Heart right ventricle (tissue), 16 donors: ENCODE measurements at places on chromosomes 6 and 20.
A peak's percentile ranks its signal among the peaks of the same experiment; 100 is the strongest.

DNA sequence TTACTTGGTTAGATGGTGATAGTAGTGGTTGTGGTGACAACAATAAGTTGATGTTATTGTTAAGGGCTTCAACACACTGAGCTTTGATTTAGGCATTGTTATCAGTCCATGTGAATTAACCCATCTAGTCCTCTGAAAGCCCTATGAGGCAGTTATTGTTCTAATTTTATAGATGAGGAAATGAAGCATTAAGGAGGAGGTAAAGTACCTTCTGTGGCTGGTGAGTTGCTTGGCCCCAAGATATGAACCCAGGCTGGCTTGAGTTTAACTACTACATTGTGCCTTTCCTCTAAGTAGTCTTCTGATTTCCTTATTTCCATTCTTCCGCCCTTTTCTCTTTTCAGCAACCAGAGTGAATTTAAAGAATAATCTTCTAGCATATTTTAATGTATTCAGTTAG, 81.7 kb downstream of the QKI start:
- DNase-seq = no peak

- no peak for DNase-seq
Observed at GRCh38 chr20:18831830-18832499, 18.4 kb downstream of the SCP2D1 start.

DNA sequence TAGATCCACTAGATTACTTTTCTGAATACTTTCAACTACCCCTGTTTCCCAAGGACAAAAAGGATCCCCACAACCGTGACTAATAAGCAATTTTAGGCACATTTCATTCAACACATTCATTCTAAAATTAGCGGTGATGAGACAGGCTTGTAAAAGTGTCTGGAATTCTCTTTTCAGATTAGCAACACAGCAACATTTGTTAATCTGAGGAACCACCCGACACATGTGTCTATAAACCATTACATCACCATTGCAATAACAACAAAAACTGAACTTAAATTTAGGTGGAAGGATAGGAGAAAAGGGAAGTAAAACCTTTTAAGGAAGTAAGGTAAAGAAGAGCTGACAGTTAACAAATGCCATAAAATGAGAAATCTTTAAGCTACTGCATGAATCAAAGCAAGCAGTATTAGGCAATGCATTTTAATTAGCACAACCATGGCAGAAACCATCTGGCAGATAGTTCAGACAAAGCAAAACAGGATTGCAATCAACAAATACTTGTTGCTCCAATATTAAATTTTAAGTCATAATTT, 49.1 kb downstream of the MAP3K7 start:
- DNase-seq = no peak

GRCh38 chr6:145036236-145036635, 699.1 kb downstream of the EPM2A start:
- DNase-seq = no peak

- no peak for DNase-seq
Observed at GRCh38 chr20:13772529-13772928, 12.2 kb downstream of the ESF1 start.

DNA sequence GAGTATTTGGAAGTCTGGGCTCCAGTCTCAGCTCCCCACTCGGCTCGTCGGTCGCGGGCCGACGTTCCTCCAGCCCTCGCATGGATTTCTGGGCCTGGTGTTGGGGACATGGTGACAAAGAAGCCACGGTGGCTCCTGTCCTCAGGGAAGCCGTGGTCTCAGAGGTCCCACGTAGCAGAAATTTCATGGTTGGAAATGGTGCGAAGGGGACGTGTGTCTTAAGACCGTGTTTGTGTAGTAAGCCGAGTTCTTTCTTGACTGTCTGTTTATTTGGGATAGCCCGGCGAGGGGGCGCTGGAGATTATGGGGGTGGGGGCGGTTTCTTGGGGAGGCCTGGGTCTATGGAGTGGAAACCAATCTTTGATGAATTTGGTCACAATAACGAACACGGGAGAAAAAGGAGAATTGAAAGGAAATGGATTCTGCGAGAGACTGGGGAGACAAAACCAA, 23.5 kb upstream of the MAP3K7 start:
- DNase-seq = no peak

- DNase-seq = no peak
Observed at GRCh38 chr6:11613336-11613735, 75.8 kb downstream of the TMEM170B start.

DNA sequence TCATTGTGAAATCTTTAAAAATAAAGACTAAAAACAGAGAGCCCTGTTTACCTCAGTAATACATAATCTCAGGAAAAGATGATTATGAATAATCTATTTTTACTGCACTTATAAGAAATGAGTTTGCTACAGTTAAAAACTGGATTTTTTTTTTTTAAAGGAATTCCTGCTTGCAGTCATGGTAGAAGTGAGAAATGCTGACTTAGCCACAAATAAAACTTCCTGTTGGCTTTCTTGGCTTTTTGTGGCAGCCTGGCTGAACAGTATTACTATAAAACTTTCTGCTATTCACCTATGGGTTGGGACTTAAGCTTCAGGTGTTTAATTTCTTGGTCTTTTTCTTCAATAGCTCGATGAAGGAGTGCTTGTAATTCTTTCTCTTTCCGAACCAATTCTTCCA, 12.0 kb upstream of the MAP7 start:
- no peak for DNase-seq

DNA sequence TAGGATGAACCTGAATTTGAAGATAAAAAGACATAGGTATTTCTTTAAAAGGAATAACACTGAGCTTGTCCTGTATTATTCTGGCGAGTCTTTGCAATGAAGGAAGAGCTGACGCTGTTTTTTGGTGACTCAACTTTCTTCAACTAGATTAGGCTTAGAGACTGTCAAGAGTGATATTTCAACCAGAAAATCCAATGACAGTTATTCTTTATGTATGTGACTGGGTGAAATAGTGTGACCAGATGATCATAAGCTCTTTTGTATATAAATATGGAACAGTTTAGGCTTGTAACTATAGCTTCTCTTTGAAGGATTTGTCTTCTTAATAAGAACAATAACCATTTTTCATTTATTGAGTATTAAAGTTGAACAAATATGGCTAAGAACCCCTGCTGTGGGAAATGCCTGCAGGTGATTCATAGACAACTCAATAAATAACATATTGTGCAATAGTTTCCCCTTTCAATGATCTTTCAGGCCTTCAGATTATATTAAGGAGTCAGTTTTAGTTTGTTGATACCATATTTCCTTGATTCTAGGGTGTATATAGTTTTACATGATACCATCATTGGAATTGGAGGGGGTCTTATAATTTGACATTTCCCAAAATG, 265.6 kb upstream of the JAG1 start:
- no peak for DNase-seq

DNA sequence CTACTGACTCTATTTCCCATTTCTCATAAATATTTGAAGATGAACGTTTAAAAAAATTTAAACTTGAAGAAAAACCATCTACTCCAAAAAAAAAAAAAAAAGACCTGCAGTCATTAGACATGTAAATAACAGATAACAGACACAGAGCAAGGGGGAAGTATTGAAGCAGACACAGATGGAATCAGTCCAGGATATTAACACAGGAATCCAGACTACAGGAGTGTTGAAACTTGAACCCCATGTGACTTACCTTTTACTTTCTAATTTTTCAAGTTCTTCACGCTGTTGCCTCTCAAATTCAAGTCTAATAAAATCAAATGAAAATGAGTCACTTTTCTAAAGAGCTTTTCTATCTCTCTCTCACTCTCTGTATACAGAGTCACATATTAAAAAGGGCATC, 191.8 kb downstream of the KIF16B start:
- no peak for DNase-seq

DNA sequence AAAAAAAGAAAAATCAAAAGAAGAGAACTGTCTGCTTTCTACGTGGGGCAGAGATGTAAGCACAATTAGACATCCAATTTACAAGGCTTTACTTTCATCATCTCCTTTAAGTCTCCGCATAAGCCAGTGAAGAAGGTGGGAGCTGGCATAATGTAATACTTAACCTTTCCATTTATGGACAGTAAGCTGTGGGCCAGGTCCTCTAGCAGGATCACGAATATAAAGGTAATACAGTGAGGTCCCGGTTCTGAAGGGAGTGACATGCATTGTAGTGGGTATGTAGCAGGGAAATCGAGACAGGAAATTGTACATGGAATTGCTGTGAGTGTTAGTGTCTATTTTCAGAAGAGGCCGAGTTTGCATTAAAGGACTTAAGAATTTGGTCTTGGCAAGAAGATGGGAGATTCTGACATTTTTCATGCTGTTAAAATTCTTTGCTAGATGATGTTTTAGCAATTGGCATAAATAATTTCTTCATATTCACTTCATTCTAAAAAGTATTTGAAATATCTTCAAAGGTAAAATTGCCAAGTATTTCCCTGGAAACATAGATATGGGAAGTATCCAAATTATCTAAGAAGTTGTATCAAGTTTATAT, 20.4 kb upstream of the POPDC3 start:
- no peak for DNase-seq

DNA sequence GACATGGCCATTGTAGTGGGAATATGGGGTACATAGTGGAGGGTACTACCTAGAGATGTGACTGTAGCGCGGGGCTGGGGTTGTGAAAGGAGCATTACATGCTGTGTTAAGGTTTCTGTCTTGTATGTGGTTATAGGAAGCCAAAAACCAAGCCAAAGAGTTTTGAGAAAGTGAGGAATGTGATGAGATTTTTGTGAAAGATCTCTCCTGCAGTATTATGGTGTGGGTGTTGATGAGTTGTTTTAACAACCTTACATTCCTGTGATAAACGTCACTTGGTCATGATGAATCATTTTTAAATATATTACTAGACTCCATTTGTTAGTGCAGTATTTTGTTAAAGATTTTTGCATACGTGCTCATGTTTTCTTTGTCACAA, 48.9 kb downstream of the ZFAND3 start:
- no peak for DNase-seq

- DNase-seq = peak; percentile 90
Observed at GRCh38 chr6:26205161-26205624, 118.0 kb downstream of the HFE start.

DNA sequence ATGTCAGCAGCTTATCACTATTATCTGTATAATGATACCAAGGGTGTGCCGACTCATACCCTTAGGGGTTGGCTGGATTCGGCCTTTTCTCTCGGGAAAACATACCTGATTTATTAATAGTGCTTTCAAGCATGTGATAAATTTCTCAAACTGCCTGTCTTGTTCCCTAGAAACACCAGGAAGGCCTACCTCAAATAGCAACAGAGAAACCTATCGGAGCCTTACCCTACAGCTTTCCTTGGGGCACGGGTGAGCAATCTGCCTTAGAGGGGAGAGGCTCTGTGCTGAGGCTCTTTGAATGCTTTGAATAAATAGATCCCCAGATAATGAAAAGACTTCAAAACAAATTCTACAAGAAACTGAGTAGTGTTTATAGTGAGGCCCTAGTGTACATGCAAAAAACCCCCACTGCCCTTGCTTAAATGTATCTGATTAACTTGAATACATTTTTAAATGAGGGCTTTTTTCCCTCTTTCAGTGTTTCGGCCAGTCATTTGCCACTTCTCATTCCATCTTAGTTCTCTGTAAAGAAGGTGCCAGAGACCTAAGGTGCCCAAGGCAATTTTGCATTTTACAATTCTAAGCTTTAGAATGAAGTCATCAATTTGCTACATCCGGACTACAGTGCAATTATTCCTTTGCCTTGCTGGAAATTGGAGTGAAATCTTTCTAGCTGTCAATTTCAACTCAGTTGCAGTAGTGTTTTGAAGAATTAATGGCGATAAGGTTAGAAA, 320.1 kb downstream of the ESR1 start:
- DNase-seq = no peak

- DNase-seq = no peak
Observed at GRCh38 chr6:25346064-25346463, 66.9 kb downstream of the CARMIL1 start.

GRCh38 chr6:119965008-119965407, 615.4 kb upstream of the MAN1A1 start:
- DNase-seq = no peak

DNA sequence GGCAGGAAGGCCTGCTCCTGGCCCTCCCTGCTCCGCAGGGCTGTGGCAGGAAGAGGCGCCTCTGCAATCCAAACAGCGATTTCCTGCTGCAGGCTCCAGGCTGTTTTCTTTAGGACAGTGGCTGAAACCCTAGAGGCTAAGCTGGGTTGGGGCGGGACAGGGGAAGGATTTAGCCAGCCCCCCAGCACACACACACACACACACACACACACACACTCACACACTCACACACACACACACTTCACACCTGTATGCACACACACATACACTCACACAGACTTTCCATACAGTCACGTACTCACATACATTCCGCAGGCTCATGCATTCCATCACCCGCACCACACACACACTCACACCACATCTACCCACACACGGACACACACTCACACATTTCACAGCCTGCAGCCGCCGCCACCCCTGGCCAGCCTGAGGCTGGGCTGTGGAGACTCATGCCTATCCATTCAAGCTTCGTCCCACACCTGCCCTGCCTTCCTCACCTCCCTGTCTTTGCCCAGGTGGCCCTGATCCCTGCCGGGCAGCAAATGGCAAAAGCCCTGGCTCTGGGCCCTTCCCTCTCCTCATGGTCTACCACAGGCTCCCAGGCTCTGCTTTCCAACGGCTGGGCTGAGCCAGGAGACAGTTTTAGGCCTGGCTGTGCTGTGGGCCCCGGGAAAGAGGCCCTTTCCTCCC, 17.9 kb downstream of the MDFI start:
- no peak for DNase-seq

DNA sequence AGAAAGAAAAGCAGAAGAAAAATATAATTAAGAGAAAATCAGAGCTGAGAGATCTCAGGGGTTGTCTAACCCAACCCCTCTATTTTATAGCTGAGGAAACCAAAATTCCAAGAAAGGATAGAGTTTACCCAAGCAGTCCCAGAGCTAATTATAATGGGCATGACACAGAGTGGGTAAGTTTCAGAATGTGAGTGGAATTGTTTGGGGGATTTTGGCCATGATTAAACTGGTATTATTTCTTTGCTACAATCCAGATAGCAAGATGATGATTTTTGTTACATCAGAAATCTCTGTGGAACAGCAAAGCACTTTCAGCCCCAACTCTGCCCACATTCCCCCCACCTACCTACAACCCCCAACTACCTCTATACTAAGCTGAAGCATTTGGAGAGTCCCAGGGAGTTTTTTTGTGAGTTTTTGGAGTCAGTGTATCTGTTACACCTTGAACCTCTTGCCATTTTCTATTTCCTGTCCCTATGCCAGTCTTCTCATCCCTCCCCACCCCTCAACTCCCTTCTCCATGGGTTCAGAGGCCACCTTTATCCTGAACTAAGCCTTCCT, 24.7 kb downstream of the POFUT1 start:
- no peak for DNase-seq

GRCh38 chr6:169172456-169172855, 81.2 kb downstream of the THBS2 start:
- no peak for DNase-seq

- DNase-seq = no peak
Observed at GRCh38 chr6:5012519-5012918, 8.7 kb upstream of the RPP40 start.
